ENCODE measurements at places on chromosomes 3 and 15. TPM values are rescaled to one million over a fixed set of nuclear protein-coding genes. Genes with fewer than 3 reads are reported as not detected.

Gene EFHB
- total RNA-seq = not detected

Gene WDR72
- total RNA-seq = 2.9 TPM

Gene PPP2R3A
- total RNA-seq = 26.8 TPM

Gene GP9
- total RNA-seq = not detected

Gene SGO1
- 17.9 TPM for total RNA-seq

Gene SCN11A
- total RNA-seq = not detected

Gene ABCC5
- total RNA-seq = 25.6 TPM

Gene TNFAIP8L3
- not detected for total RNA-seq

Gene RYR3
- total RNA-seq = under 0.01 TPM

Measured in melanocyte of skin (primary cell).